ENCODE measurements at places on chromosomes 2 and 18.

GRCh38 chr2:66850376-66850775 is 415.5 kb downstream of the MEIS1 start:
- DNase-seq, result no peak

- peak; percentile 20 for DNase-seq
These were observed 172.5 kb downstream of the SMAD2 start for GRCh38 chr18:47758000-47758399.

- DNase-seq, result no peak
These were observed 239.3 kb downstream of the TWIST2 start for GRCh38 chr2:239087046-239087710.

DNA sequence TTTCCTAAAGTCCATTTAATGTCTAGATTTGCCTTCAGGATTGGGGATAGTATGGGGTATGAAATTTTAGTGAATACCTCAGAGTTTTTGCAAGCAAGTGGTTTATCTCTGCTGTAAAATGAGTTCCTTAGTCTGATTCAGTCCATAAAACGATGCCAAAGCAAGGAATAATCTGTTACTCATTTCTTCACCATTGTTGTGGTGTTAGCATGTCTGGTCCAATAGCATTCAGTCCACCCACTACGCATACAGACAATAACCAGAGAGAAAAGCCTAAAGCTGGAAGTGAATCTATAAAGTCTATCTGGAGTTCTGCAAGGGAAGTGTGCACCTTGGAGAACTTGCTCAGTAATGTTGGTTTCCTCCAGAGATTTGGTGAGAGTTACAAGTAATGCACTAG is 12.9 kb upstream of the DPP4 start:
- no peak for DNase-seq

DNA sequence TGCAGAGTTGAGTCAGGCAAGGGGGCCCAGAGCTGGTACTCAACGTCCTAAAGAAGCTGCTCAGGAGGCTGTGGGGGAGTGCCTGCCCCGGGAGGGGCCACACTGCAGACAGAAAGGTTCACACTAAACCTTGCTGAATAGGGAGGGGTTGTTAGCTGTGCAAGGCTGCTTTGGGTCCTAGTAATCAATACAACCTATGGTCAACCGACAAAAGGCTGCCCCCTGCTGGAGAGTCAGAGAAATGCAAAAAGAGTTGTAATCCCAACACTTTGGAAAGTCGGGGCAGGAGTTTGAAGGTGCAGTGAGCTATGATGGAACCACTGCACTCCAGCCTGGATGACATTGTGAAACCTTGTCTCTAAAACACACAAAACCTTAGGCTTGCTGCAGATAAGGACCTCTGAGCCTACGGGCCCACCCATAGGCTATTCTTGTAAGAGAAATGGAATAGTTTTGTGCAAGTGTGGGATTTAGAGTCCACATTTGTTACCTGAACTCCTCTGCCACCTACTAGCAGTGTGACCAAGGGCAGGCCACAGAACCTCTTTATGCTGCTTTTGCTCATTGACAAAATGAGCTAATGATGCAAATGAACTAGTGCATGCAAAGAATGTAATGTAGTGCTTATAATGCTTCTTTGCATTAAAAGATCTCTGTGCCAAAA is 81.5 kb downstream of the PRPF40A start:
- DNase-seq, result peak; percentile 66

GRCh38 chr2:224260372-224261020 is 141.4 kb downstream of the FAM124B start:
- DNase-seq, result no peak

DNA sequence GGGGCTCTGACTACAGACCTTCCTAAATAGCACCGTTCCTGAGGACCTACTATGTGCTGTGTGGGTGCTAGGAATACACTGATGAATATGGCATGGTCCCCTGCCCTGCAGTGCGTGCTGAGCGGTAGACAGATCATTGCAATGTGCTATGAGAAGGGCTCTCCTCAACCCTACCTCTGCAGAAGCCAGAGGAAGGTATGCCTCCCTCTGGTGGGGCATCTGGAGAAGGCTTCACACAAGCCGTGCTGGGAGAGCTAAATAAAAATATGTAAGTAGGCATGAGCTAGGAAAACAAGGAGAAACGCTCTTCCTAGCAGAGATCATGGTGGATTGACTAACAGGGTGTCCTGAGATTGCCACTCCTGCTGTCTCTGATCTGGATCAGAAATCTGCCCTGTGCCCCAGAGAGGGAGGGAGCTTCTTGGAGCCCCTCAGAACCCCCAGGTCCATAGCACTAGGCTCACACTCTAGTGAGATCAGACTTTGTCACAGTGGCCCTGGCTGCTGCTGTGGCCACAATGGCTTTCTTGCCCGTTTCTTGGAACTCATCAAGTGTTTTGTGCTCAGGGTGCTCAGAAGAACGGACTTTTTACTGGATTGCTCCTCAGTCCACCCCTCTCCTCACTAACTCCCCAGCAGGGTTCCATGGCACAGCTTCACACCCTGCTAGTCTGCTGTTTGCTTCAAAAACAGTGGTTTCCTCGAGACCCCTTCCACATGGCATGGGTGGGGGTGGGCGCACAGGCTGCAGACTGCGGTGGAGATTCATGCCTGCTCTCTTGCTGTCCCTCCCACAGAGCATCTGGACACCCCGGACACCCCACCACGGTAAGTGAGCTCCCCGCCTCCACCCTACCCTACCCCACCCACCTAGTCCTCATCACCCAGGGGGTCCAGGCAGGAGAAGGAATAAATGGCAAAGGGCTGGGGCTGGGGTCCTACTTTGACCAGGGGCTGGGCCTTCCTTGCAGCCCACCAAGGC is 14.2 kb downstream of the SIGLEC15 start:
- peak; percentile 21 for DNase-seq

GRCh38 chr2:176414641-176415040 is 145.4 kb downstream of the MTX2 start:
- DNase-seq, result no peak

DNA sequence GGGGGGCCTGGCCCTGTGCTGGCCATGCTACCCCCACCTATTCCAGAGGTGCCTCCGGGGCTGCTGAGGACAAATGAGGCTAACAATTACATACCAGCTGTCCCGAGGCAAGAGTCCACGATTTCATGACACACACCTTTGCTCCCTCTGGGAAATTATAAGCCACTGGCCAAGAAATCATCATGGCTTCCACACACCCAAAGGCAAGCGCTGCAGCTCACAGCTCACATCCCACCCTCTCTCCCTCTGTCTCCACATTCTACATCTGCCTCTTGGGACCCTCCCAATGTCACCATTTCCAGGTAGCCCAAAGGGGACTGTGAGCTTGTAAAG is 134.4 kb downstream of the HDAC4 start:
- no peak for DNase-seq

- DNase-seq, result no peak
These were observed 46.9 kb downstream of the SLC66A2 start for GRCh38 chr18:79904357-79905147.

- DNase-seq, result no peak
These were observed 75.8 kb upstream of the WIPF1 start for GRCh38 chr2:174673440-174673839.

DNA sequence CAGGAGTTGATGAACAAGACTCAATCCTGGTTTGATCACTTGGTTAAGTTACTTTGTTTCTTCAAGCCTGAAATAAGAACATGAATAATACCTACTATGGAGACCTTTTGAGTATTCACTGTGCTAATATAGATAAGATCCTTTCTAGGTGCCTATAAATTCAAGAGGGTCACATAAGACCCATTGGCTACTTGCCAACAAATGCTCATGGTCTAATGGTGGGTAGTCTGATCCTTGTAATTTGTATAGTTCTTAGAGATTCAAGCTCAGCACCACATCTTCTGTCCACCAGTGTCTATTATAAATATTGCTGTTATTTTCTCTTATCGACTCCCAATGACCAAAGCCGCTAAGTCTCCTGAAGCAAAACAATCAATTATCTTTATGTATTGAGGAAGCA is 27.4 kb upstream of the ACSL3 start:
- peak; percentile 4 for DNase-seq

- no peak for DNase-seq
These were observed 36.0 kb upstream of the HDAC4 start for GRCh38 chr2:239436669-239437335.

- peak; percentile 83 for DNase-seq
These were observed 71.4 kb downstream of the KCNF1 start for GRCh38 chr2:10982931-10983701.

- no peak for DNase-seq
These were observed 108.0 kb downstream of the DPP4 start for GRCh38 chr2:161965994-161966393.

DNA sequence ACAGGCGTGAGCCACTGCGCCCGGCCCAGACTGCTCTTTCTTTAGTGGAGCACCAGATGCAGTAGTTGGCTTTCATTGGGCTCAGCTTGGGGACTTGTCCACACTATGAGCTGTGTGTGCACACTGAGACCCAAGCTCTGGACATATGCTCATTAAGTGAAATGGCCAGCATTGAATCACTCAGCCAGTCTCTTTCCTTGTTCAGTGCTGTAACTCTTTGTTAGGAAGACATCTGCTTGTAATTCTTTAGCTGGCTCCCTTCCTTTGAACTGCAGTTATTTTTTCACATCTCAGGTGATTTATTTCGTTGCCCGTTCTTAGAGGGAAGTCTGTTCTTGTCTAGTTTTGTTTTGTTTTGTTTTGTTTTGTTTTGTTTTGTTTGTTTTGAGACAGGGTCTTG is 70.5 kb downstream of the CAB39 start:
- DNase-seq, result no peak

DNA sequence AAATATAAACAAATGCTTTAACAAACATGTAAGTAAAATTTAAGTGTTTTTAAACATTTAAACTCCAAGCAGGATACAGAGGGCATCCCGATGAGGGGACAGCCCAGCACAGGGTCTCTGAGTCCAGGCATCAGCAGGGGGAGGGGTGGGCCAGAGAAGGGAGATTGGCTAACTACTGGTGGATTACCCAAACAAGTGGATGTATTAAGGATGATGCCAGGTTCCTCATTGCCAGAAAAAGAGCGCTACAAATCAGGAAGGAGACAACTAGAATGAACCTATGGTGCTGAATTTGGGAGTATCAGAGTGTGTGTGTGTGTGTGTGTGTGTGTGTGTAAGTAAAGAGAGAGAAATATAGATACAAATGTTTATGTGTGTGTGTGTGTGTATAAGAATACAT is 162.0 kb upstream of the RMP24 start:
- no peak for DNase-seq

GRCh38 chr2:8154936-8155335 is 526.9 kb upstream of the ID2 start:
- no peak for DNase-seq

DNA sequence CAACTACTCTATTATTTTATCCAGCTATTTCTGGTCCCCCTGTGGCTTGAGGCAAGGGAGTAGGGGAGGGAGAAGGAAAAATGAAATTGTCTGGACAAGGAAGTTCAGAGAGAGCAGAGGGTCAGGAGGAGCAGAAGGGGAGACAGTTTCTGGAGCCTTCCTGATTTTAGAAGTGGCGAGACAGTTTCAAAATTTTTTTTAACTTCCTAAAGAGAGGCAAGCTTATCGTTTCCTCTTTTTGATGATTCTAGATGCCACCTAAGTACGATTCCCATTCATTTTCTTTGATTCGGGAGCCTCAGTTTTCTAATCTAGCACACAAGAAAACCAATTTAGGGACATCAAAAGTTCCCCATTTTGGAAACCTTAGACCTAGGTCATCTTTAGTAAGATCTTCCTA is 96.9 kb upstream of the B3GNT2 start:
- DNase-seq, result no peak

- DNase-seq, result no peak
These were observed 11.8 kb downstream of the CHRNA1 start for GRCh38 chr2:174752403-174753037.

GRCh38 chr18:35693829-35694228 is 112.3 kb downstream of the GALNT1 start:
- DNase-seq, result no peak

GRCh38 chr18:63186520-63187222 is 132.9 kb downstream of the BCL2 start:
- no peak for DNase-seq

- DNase-seq, result no peak
These were observed 1012.8 kb downstream of the SOCS6 start for GRCh38 chr18:71301596-71301995.

- no peak for DNase-seq
These were observed 114.3 kb downstream of the ARHGEF4 start for GRCh38 chr2:130951018-130951417.

DNA sequence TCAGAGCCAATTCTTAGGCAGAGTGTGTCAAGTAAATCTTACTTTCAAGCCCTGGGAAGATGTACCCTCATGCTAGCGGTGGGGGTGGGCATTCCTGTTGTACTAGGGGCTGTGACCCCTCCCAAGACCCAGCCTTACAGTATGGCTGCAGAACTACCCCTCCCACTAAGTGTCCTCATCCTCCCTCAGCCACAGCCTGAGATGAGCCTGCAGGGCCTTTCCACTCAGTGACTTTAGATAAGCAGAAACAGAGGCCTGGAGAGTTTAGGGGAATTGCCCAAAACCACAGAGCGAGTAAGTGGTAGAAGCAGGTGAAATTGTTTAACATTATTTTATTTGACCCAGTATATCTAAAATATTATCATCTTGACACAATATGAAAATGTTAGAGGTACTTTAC is 36.6 kb downstream of the TTC32 start:
- no peak for DNase-seq

DNA sequence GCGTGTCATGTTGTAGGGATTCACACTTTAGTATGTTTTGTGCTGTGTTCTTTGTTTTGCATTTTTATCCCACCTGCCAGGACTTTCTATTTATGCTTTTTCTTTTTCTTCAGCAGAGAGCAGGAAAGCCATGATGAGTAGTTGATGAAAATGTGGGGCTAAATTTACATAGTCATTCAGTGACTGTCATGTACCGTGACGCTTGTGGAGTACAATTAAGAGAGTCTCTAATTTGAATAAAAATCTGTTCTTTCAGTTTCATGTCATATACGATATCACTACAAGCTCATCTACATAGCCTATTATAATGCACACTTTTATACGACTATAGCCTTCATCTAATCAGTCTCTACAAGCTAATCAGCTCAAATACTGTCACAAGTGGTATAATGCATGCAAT is 112.7 kb upstream of the SPATS2L start:
- no peak for DNase-seq

DNA sequence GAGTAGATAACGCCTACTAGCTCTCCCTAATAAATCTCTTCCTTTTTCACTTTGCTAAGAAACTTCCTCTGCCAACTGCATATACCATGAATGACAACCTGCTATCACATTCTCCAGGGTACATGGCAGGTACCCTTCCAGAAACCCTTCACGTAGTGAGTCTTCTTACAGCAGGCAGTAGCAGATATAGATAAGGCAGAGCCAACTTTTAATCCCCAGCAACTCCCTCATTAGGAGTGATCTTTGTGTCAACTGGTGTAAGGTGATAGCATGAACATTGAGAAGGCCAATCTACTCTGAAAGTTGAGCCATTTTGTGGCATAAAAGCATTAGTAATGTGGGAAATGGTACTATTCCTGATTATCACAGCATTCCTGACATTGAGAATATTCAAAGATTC is 5.7 kb upstream of the STK17B start:
- no peak for DNase-seq

- no peak for DNase-seq
These were observed 146.2 kb downstream of the MBP start for GRCh38 chr18:76986406-76986805.

- no peak for DNase-seq
These were observed 281.3 kb downstream of the CELF4 start for GRCh38 chr18:37284260-37284659.

- no peak for DNase-seq
These were observed 299.4 kb upstream of the ID2 start for GRCh38 chr2:8382485-8382884.

Measured in NCI-H446 (cell line).